ENCODE measurements at places on chromosomes 2 and 18. TPM values are rescaled to one million over a fixed set of nuclear protein-coding genes. Genes with fewer than 3 reads are reported as not detected.

The UNC80 gene
- total RNA-seq, result not detected

GRCh38 chr2:176117823-176118371, 1.3 kb downstream of the HOXD10 start:
- no peak for DNase-seq

DNA sequence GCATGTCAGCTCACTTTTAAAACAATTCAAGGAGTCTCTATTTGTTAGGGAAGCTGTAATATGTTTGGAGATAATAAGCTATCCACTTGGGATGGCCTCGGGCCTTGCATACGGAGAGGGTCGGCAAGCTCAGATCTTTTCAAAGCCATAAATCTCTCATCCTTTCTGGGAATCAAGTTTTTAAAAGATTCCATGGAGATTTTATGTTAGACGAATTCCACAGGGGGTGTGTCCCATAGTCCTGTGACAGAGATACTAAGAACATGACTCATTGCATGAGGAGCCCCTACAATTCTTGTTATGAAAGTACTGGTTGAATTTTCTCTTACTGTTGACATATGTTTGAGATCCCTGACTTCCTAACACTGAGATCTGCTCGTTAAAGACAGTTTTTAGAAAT, 108.7 kb downstream of the FEZ2 start:
- no peak for DNase-seq

The GAD1 gene
- not detected for total RNA-seq
